Nucleus accumbens (tissue), 56 donors: ENCODE measurements at places on chromosomes 12 and 14.

DNA sequence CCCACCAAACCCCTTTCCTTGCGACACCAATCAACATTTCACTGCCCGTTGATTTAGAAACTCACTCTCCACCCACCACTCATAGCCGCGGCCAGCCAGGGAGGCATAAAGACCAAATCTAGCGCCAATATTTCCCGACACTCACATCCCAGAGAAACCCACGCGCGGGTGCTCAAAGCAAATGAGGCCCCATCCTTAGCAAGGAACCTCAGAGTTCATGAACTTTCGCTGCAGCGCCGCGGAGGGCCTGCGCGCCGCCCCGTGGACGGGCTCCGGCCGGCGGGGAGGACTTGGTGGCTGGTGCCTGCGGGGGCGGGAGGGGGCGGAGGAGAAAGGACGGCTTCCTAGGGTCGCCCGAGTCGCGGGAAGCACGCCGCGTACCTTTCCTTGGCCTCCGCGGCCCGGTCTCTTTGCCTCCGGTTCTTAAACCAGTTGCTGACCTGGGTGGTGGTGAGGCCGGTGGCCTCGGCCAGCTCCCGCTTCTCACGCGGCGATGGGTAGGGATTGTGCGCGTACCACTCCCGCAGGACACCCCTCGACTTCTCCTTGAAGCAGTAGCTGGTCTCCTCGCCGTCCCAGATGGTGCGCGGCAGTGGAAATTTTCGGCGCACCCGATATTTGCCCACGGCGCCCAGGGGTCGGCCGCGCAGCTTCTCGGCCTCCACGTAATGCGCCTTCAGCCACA lies 886 bp downstream of the SIX1 start:
- DNase-seq = no peak

DNA sequence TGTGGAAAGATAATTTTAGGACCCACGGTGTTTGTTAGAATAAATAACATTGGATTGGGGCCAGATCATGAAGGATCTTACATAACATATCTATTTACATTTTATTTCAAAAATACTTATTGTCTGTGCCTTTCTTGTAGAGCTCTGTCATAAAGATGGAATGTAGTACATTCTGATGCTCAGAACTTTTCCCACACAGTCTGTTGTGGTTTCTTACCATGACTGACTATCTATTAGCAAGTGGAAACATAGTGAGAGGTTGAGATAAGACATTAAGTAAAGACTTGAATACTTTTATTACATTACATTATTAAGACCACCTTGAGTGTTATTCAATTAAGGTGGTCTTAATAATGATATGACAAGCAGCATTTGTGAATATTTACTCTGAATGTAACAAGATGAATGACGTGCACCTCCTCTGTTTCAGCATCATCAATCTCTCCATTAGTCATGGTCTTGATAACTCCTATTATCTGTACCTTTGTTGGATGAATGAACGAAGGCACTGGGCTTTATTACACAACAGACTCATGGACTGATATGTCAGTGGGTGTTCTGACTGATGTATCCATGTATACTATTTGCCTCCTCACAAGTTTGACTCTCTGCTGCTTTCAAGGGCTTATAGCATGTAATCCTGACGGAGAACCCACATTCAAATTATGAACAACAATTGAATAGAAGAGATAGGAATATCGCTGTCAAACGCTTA lies 883.0 kb upstream of the FLRT2 start:
- no peak for DNase-seq

- no peak for DNase-seq
Measured at GRCh38 chr14:66238969-66239368, 247.2 kb upstream of the CCDC196 start.

- no peak for DNase-seq
Measured at GRCh38 chr14:75822522-75823141, 159.2 kb downstream of the TGFB3 start.

DNA sequence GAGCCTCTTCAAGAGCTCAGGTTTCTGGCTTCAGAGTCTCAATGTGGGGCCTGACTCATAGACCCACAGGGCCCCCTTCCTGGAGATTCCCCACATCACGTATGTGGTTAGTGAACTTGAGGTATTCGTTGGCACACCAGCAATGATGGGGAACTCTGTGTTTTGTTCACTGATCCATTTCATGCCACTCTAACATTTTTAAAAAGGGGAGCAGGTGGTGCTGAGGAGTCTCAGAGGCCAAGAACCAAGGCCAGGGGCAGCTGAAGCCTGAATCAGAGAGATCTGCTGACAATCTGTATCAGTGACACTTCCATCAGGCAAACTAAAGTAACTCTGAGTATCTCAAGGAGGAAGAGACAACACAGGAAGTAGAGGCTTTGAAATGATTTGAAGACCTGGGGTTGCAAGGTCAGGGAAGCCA lies 323.4 kb downstream of the VRK1 start:
- DNase-seq = no peak

GRCh38 chr14:105844810-105845724 lies 318.7 kb downstream of the TMEM121 start:
- DNase-seq = no peak

DNA sequence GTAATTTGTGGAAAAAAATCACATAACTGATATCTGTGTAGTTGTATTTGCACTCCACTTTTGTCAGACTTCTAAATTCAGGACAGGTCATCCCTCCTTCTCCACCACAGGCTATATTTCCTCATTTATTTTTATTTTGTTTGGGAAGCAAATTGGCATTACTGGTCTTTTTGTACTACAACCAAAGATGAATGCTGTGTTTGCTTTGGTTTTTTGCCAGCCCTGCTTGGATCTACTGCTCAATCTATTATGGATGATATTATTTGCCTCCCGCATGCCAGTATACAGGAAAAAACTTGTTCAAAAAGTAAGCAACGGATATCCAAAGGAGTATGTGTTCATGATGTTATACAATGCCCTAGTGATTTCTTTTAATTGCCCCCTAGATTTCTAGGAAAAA lies 948.8 kb downstream of the TRHDE start:
- DNase-seq = no peak

DNA sequence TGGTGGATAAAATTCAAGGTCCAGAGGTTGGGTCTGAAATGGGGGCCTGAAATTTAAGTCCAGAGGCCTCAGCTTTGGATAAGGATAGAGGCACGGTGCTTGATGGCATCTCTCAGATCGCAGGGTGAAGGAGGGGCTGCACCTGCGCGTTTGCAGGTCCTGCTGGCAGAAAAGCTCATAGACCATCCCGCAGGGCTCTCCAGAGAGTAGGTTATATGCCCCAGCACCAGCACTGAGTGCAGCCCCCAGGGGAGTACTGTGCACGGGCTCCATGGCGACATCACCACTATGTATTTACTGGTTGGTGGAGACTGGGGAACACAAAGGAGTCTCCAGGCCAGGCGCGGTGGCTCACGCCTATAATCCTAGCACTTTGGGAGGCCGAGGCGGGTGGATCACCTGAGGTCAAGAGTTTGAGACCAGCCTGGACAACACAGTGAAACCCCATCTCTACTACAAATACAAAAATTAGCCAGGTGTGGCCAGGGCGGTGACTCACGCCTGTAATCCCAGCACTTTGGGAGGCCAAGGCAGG lies 4.3 kb upstream of the CD63 start:
- DNase-seq = no peak

- DNase-seq = no peak
Measured at GRCh38 chr12:93708952-93709351, 31.8 kb downstream of the CRADD start.

DNA sequence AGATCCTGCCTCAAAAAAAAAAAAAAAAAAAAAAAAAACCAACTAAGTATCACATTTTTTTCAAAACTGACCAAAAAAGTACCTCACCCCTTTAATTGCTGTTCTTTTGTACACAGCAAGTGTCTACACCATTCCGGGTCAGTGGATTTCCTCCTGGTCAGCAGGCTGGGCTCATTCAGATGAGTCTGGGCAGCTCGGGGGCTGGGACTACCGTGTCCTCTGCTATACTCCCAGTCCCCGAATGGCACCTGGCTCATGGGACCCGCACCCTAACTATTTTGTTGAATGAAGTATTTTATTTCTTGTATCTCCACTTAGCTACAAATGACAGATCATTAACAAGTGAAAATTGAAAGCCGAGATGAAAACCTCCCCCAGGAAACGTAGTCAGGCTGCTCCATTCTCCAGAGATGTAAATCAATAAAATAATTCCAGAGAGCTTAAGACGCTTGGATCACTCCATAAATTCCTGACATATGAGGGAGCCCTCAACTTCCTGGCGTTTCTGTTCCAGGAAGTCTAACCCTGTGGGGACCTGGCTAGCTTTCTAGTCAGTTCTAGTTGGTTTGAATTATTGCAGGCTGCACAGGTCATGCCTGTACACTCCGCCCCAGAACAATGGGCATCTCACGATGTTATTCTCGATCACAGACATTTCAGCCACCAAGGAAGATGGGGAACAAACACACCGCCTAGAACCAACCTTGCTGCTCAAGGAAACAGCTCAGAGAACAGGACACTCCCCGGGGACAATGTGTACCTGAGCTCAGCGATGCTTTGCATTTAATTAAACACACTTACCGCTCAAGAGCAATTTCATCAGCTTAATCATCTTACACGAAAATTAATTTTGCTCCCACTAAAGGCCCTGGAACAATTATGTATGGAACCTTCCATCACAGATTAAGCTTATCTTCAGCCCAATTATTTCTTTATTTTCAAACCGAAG lies 76.3 kb downstream of the RIMBP2 start:
- DNase-seq = no peak

GRCh38 chr14:63134801-63135200 lies 69.4 kb upstream of the RHOJ start:
- no peak for DNase-seq

DNA sequence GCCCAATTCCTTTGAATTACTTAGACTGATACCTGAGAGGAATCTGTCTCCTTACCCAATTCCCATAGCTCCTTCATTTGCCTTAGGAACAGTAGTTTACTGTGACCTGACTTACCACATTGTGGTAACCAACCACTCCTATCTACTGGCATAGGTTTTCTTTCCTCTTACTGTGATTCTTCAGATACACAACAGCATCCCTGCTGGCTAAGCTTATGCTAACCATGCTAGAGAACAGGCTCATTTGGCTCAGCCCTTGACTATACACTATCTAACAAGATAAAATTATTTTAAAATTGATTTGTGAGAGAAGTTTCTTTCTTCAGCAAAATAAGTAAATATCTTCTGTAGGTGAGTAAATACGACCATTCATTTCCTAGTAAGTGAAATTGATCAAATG lies 320.4 kb upstream of the DDHD1 start:
- DNase-seq = no peak

DNA sequence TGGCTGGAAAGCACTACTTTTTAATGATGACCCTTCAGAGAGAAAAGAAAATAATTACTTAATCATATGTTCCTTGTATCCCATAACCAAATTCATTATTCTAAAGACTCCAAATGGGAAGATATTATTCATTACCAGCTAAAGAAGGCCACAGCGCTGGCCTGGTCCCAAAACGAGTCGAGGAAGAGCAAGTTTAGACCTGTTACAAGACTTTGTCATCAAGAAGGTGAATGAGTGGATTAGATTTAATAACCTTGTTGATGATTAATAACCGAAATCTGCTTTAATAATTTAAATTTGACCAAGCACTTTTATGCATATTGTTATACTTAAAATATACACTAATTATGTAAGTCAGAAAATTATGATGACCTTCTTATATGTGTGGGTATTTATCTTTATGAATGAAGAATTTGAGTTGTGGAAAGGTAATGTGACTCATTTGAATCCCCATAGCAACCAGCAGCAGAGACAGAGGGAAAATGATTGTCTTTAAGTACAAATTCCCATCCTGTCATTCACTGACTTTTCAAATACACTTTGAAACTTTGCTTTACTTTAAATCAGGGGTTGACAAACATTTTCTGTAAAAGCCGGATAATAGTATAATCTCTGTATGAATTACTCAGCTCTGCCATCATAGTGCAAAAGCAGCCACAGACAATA lies 200.3 kb upstream of the NPAS3 start:
- DNase-seq = no peak

DNA sequence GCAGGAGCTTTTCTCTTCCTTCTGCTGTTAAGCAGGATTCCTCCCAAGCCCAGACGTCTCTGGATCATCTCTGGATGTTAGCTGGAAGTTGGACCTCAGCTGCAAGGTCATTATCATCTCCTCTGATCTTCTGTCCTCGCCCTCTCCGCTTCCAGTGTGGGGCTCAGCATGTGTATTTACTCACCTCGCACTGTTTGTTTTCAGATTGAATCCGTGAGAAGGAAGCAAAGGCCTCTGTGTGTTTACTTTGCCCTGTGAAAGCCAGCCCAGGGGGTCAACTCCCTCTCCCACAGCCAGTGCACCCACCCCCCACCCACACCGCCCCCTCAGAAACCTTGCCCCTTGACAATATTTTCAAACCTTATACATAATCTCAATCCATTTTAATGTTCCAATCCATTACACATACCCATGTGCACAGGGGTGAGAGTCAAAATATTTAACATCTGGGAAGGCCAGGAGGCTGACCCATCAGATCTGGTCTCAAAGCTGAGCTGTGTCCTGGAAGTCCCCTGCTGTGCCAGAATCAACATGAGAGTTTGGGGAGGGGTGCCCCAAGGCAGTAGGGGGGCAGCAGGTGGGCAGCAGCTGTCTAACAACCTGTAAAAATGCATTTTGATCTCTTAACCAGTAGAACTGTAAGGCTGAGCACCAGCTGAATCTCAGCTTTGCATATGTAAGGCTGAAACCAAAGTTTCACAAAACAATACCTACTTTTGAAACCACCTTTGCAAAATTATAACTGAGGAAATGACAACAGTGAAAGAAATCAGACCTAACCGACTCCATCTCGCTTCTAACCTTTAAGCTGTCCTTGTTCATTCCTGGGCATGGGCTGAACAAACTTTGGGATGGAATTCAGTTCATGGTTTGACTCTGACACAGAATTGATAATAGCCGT lies 157.9 kb downstream of the ZNF664 start:
- no peak for DNase-seq

- no peak for DNase-seq
Measured at GRCh38 chr14:60646226-60646818, 3.0 kb downstream of the SIX1 start.

- DNase-seq = no peak
Measured at GRCh38 chr12:105892362-105892910, 246.3 kb downstream of the NUAK1 start.

GRCh38 chr14:41446008-41446407 lies 160.7 kb upstream of the LRFN5 start:
- no peak for DNase-seq

DNA sequence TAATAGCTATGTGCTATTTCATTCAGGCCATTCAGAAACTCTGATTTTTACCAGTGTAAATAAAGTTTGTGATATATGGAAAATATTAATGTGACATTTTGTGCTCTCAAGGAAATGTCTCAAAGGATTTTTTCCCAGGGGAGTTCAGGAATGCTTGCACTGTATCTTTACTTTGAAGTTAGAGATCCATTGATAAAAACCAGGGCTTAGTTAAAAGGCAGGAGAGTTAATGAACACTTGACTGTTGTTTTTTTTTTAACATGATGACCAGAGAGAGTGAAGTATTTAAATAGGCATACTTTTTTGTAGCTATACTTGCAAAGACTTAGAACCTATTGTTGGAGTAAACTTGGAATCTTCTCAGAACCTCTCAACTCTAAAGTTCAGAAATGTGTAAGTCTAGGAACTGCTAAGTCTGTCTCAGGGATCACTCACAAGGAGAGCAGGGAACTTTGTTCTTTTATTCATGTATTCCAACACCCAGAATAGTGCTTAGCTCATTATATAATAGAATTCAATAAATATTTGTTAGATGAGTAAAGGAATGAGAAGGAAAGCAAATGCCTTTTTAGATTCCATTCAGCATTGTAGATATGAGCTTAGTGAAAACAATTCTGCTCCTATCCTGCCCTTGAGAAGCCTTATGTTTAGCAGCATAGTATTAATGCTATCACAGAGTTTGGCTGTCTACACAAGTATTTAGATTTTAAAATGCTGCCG lies 117.5 kb downstream of the DAAM1 start:
- DNase-seq = no peak
